ENCODE measurements at places on chromosomes 4 and X.

DNA sequence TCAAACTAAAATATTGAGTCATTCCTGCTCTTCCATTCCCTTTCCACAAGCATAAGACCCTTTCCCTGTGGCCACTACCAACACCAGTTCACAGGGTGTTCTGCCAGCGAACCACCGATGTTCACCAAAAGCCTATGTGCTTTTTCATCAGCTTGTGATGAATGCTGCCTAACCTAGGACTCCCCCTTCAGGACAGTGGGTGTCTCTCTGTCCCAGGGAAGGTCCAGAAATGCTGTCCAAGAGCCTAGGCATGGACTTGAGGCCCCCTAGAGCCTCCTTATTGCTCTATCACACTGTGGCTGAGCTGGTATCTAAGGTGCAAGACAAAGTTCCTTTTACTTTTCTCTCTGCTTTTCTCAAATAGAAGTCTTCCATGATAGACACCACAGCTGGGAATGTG lies 1015.6 kb downstream of the PCDH19 start:
- DNase-seq: no peak

- no peak for DNase-seq
Measured at GRCh38 chrX:24333371-24333770, 19.5 kb upstream of the SUPT20HL2 start.

DNA sequence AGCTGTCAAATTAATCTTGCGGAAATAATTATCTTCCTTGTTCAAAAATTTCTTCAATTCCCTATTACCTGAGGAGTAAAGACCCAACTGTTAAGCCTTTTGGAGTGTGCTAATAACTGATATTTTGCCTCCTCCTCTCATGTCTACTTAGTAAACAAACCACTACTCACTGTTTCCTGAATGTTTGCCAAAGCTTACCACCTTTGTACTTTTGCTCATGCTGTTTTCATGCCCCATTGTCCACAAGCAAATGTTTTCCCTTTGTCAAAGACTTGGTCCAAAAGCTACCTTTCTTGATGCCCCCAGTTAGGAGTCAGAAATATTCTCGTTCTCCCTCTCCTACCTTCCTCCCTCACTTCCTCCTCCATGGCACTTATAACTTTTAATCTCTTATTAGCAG lies 226.1 kb downstream of the ENOX2 start:
- no peak for DNase-seq

DNA sequence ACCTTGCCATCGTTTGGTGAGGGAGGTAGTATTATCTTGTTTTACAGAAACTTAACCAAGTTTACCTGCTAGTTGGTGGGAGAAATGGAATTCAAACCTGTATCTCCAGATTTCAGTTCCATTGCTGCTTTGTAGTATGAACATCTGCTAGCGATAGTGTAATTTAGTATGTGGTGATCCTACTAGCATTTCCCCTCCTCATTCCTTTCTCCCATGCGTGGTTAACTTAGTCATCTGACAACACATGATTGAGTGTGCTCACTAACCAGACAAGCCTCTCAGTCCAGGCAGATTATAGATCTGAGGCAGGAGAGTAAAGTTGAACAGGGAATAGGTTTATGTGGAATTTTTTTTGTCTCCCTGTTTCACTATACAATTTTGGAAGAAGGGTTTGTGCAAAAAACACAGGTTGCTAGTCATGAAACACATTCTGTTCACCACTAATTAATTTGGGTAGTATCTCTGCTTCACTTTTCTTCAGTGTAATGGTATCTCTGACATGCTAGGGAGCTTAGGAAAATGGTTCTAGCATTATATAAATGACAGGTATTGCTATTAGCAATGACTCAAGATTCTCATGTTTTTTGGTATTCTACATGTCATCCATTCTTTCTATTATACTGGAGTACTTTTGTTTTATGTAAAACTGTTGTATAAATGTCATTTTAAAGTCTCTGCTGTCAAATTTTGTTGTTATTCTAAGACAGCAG lies 21.7 kb downstream of the RBPJ start:
- DNase-seq: no peak

- no peak for DNase-seq
Measured at GRCh38 chrX:135651647-135652295, 61.7 kb upstream of the CT45A1 start.

GRCh38 chr4:87019898-87020297 lies 85.1 kb downstream of the AFF1 start:
- no peak for DNase-seq

- DNase-seq: no peak
Measured at GRCh38 chr4:857461-857860, 31.5 kb upstream of the CPLX1 start.

GRCh38 chr4:119209077-119209476 lies 3.4 kb upstream of the USP53 start:
- no peak for DNase-seq

- DNase-seq: no peak
Measured at GRCh38 chr4:60923075-60923474, 277.1 kb upstream of the ADGRL3 start.

- no peak for DNase-seq
Measured at GRCh38 chrX:129347291-129347690, 176.0 kb downstream of the SMARCA1 start.

- no peak for DNase-seq
Measured at GRCh38 chr4:85688055-85688740, 213.2 kb downstream of the ARHGAP24 start.

DNA sequence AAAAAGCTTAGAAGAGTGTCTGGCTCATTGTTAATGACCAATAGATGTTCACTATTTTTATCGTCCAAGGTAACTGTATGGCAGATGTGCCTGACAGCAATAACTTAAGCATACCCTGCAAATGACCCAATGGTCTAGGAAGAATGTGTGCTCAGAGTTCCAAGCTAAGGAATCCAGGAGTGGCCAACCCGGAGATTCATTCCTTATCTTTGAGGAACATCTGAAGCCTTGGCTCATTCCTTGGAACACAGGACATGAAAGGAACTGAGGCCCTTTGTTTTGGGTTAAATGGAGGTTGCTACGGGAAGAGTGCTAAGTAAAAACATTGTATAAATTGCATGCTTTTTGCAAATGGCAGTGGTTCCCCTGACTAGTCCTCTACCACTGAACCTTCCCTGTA lies 38.9 kb upstream of the EFNB1 start:
- DNase-seq: no peak

DNA sequence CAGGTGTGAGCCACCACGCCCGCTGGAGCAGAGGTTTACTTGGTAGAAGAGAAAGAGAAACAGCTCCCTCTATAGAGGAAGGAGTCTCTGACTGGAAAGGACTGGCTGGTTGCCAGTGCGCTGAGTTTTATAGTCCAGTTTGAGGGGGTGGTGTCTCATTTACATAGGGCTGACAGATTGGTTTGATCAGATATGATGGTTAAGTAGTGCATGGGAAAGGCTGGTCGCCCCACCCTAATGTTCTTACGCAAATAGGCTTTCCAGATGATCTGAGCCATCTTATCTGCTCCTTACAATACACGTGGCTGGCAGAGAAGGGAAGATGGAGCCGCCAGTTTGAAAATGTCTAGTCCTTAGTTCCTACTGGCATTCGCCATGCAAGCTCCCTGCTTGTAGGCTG lies 439.5 kb downstream of the NAF1 start:
- no peak for DNase-seq
